ENCODE measurements at places on chromosomes 5 and 9. TPM values are rescaled to one million over a fixed set of nuclear protein-coding genes. Genes with fewer than 3 reads are reported as not detected.

GPX3 gene
- total RNA-seq = 1,215 TPM

TEX48 gene
- not detected for total RNA-seq

BARHL1 gene
- not detected for total RNA-seq

GARIN3 gene
- total RNA-seq = not detected

All from breast epithelium (tissue), 4 donors.